Hippocampal formation (tissue), 2 donors: ENCODE measurements at places on chromosomes 7 and 10.

- DNase-seq: no peak
Measured at GRCh38 chr10:20109613-20110012, 293.4 kb downstream of the PLXDC2 start.

- no peak for DNase-seq
Measured at GRCh38 chr7:29853789-29854188, 47.5 kb downstream of the WIPF3 start.

DNA sequence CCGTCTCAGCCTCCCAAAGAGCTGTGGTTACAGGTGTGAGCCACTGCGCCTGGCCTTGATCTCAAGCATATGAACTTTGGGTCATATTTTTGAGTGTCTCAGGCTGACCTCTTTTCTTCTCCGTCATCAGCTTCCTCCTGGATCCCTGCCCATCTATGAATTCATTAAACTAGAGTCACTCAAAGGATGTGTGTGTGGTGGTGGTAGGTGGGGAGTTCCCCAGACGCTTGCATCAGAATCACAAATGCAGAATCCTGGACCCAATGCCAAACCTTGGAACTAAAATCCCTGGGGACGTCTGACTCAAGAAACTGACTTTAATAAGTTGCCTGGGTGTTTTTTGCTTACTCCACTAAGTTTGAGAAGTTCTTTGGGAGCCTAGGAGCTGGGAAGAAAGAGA, 6.7 kb upstream of the CREB5 start:
- no peak for DNase-seq

DNA sequence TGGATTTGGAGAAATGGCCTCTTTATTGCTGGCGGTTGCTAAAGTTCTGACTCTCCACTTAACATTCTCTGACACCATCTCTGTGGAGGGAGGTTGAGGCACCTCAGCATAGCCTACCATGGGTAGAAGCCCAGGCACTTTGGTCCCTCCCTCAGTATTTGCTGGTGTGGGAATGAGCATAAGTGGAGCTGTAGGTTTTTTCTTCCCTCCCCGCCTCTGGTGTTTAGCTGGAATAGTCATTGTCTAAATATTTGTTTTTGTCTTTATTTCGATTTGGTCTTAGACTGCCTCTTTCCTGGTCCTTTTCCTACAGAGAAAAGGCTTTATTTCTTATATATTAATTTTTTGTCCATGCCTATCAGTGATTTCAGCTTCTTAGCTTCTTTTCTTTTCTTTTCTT, 203.4 kb upstream of the AGR3 start:
- DNase-seq: no peak

GRCh38 chr10:89670926-89671325, 25.9 kb upstream of the PANK1 start:
- no peak for DNase-seq

DNA sequence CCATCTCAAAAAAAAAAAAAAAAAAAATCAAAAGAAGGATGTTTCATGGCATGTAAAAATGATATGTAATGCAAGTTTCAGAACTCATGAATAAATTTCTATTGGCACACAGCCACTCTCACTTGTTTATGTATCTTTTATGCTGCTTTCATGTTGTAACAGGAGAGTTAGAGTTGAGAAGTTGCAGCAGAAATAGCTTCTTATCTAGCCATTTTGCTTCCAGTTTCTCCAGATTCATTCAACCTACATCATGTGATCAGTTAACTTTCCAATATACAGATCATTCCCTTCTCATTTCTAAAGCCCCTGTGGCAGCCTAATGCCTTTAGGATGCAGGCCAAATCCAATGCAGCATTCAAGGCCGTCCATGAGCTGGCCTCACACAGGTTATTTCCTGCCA, 30.4 kb downstream of the ZNF786 start:
- no peak for DNase-seq

DNA sequence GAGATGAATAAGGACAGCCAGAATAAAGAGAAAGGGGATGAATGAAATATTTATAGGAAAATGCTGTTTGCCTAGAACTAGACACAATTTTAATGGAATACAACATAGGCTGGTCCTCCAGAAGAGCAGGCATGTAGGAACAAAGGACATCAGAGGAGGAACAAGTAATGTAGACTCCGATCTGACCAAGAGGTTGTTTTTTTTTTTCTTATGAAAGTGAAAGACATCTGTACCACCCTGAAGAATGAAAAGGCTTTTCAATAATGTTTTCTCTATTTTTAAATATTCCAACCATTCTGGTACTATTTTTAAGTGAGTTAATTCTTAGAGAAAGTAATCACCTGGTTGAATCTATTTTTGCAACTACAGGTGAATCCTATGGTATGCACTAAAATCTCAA, 136.9 kb upstream of the PTN start:
- no peak for DNase-seq

- no peak for DNase-seq
Measured at GRCh38 chr10:130804281-130804680, 507.2 kb downstream of the TCERG1L start.

GRCh38 chr10:116555880-116556279, 10.1 kb downstream of the PNLIP start:
- no peak for DNase-seq

DNA sequence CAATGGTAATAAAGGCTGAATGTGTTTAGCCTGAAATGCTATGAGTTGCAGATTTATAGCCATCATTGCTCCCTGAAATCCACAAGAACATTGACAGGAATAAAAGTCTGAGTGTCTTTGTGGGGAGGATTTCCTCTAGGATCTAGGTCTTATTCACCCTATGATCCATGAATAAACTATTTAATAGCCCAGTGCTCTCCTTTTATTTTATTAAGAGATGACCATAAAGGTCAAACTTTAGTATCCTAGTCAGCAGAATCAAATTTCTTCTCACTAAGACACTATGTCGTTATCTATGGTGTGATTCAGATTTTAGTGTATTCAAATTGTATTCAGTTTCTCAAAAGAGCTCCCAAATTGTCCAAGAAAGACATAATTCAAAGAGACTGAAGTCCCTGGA, 67.8 kb upstream of the AKR1E2 start:
- DNase-seq: no peak

DNA sequence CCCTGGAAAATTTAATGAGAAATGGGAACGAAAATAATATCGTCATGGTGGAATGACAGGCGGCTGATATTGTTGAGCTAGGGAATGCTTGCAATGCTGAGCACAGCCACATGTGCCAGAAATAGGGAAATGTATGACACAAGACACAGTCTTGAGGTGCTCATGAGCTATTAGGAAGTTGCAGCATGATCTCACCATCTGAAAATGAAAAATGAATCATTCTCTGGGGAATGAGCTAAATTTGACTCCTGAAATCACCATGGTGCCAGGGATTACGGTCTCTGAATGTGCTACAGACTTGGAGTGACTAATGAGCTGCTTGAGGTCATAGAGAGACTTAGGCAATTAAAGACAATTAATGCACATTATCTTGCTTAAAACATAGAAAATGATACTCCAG, 845.0 kb downstream of the CNTNAP2 start:
- no peak for DNase-seq

DNA sequence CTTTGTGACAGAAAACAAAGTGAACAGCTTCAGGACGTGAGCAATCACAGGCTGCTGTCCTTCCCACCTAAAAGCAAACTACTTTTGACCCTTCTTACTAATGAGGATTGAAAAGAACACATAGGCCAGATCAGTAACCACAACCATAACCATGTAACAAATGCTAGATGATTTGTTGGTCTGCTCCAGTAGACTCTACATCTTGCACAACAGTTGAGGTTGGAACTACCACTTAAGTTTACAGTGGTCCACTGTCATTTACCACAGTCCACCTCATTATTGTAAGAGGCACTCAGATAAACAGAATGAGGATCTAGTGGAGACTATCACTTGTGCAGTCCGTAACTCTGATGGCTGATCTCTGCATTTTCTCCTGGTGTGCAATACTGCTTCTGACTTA, 27.8 kb downstream of the NET1 start:
- no peak for DNase-seq

DNA sequence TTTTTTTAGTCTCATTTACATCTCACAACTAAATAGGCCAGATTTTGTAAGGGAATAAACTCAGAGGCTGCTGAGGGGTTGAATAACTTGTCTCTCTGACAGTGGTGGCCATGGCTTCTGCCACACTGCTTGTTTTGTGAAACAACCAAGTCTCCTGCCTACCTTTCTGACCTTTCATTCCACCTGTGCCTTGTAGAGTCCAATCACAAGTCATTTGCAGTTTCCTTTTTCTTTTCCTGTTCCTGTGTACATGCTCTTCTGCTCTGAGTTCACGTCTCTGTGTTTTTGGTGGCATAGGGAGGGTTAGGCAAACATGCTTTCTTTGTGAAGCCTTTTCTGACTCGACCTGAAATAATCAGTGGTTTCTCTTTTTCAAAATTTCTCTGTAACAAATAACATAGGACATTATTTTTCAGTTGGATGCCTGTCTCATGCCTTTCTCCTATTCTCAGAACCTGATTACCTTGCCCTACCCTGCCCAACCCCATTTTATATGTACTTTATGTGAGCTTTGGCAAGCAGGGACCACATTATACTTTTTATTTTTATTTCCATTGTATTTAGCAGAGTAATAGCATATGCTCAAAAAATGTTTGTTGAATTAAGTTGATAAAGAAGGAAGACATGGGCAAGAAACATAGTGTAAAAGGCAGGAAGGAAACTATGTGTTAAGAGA, 81.7 kb downstream of the HDAC9 start:
- no peak for DNase-seq

GRCh38 chr10:132967540-132967939, 25.2 kb upstream of the CFAP46 start:
- no peak for DNase-seq

DNA sequence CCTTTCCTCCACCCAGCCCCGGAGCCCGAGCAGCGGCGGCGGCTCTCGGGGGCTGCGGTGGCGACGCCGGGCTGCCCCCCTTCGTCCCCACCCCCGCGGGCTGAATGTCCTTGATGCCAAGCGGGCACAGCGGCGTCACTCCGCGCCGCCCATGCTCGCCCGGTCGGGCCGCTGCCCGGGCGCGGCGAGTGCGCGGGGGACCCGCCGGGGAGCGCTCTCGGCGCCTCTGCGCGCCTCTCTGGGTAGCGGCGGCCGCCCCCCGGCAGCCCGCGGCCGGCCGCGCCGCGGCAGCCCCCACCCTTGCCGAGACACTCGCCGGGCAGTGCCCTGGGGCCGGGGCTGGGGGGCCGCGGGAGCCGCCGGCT, 433 bp upstream of the PLXNA4 start:
- DNase-seq: no peak

- no peak for DNase-seq
Measured at GRCh38 chr10:133415752-133416151, 8.7 kb downstream of the SPRN start.

GRCh38 chr10:50279489-50279888, 28.2 kb upstream of the ASAH2 start:
- no peak for DNase-seq

GRCh38 chr10:103942866-103943265, 24.1 kb upstream of the SLK start:
- no peak for DNase-seq

- DNase-seq: no peak
Measured at GRCh38 chr10:89640241-89640640, 4.8 kb downstream of the PANK1 start.

DNA sequence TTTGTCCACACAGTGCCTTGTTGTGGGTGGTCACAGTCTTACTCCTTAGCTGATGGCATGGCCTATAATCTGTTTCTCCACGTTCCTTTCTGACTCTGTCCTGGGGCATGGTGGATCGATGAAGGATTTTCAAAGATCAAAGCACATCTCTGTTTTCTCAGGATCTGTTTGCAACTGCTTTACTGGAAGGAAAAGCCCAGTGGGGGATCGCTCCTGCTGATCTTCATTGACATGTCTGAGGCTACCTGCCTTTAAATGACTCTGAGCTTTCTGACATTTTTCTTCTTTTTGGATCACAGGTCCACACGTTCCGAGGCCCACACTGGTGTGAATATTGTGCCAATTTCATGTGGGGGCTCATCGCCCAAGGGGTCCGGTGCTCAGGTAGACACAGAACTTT, 68.0 kb upstream of the PRR15 start:
- no peak for DNase-seq

DNA sequence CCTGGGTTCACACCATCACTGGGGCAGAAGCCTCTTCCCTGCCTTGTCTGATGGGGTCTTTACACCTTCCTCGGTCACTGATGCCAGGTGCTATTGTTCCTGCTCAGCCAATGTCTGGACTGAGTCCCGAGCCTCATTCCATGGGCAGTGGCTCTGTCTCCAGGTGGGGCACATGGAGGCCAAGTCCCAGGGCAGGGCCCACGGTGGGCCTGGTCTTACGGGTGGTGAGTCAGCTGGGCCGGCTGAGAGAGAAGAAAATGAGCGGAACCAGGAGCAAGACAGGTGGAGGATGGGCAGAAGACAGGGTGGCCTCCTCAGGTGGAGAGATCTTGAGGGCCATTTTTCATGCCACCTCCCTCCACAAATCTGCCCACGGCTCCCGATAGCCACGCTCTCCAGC, 131.7 kb upstream of the FAM20C start:
- no peak for DNase-seq

DNA sequence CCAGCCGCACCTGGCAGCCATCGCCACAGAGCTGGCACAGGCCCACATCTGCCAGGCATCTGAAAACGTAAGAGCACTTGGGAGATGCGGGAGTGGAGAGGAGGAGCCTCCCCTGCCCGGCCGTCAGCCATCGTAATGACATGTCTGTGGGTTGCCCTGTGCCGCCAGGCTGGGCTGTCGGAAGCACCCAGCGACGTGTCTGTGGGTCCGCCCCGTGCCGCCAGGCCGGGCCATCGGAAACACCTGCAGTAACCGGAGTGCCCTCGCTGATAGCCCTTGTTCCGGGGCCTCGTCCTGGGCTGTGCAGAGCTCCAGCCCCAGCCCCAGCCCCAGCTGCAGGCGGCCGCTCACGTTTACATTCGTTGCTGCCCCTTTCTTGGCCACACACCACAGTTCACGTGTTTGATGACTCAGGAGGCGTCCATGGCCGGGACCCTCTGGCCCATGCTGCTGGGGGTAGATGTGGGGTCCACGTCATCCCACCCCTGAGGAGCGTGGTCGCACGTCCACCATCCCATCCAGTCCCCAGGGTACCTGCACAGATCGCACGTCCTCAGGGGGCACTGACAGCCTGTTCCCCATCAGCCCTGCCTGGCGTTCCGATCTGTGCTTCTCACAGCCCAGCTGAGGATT, 30.0 kb upstream of the PRKAR1B start:
- DNase-seq: no peak

DNA sequence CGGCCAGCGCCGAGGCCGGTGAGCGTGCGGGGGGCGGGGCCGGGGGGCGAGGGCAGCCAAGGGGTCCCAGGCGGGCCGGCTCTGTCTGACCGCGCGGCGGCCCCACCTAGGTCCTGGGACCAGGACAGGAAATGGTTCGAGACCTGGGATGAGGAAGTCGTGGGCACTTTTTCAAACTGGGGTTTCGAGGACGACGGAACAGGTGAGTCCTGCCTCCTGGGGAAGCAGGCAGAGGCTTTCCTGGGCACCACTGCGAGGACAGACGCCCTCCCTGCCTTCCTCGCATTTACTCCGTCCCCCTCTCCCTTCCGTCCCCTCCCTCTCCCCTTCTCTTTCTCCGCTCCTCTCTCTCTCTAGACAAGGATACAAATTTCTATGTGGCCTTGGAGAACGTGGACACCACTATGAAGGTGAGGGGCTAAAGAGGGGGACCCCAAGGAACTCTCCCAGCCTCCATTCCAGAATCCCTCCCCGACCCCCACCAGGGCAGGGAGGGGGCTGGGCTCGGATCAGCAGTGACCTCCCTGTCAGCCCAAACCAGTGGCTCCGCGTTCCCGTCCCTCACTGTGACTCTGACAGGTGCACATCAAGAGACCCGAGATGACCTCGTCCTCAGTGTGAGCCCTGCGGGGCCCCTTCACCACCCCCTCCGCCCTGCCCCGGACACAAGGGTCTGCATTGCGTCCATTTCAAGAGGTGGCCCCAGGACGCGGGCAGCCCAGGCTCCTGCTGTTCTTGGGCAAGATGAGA, 2.6 kb upstream of the MUC12 start:
- DNase-seq: no peak
